ENCODE measurements at places on chromosomes 2 and 18.

GRCh38 chr2:45649858-45650811 lies 1.3 kb upstream of the PRKCE start:
- H3K4me1 ChIP-seq = peaks cover 20% of the 10 kb centered on the region
- no peaks in the 10 kb centered on the region for H3K36me3 ChIP-seq
- H3K27me3 ChIP-seq = no peaks in the 10 kb centered on the region
- peak overlapping the region; percentile 21 for H3K27ac ChIP-seq
- peak; percentile 52 for DNase-seq

GRCh38 chr2:9192712-9193111 lies 13.9 kb upstream of the ASAP2 start:
- no peaks in the 10 kb centered on the region for H3K36me3 ChIP-seq
- no peak overlapping the region for H3K4me3 ChIP-seq
- peaks cover 4% of the 10 kb centered on the region for H3K4me1 ChIP-seq
- H3K27me3 ChIP-seq = no peaks in the 10 kb centered on the region
- no peak for DNase-seq

- no peaks in the 10 kb centered on the region for H3K27me3 ChIP-seq
- H3K4me1 ChIP-seq = no peaks in the 10 kb centered on the region
- H3K36me3 ChIP-seq = no peaks in the 10 kb centered on the region
These were observed 80.3 kb downstream of the MAPRE2 start for GRCh38 chr18:35121531-35121930.

GRCh38 chr2:121534007-121534406 lies 3.3 kb downstream of the RNU4ATAC start:
- H3K4me1 ChIP-seq = peaks cover 23% of the 10 kb centered on the region
- no peak for DNase-seq
- no peak overlapping the region for H3K27ac ChIP-seq
- no peak overlapping the region for H3K4me3 ChIP-seq

- no peaks in the 10 kb centered on the region for H3K36me3 ChIP-seq
- no peak overlapping the region for H3K4me3 ChIP-seq
- DNase-seq = no peak
- no peak overlapping the region for H3K27ac ChIP-seq
- no peaks in the 10 kb centered on the region for H3K27me3 ChIP-seq
These were observed 44.4 kb downstream of the RAB27B start for GRCh38 chr18:54872681-54873080.

GRCh38 chr2:36441816-36442215 lies 86.2 kb downstream of the CRIM1 start:
- DNase-seq = no peak
- peaks cover 53% of the 10 kb centered on the region for H3K4me1 ChIP-seq
- H3K27me3 ChIP-seq = no peaks in the 10 kb centered on the region
- H3K36me3 ChIP-seq = peaks cover 83% of the 10 kb centered on the region

All from SJSA1 (cell line).